ENCODE measurements at places on chromosomes 13 and 19.

DNA sequence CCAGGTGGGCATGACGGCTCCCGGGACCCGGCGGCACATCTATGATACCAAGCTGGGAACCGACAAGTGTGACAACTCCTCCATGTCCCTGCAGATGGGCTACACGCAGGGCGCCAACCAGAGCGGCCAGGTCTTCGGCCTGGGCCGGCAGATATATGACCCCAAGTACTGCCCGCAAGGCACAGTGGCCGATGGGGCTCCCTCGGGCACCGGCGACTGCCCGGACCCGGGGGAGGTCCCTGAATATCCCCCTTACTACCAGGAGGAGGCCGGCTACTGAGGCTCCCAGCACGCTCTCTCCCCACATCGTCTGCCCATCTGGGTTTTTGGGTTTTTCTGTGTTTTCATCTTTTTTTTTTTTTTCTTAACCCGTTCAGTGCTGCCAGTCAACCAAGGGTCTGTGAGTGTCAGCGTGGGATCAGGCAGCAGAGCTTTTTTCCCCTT, 2.3 kb upstream of the ABCA7 start:
- H3K27me3 ChIP-seq, result no peaks in the 10 kb centered on the region
- H3K4me3 ChIP-seq, result peak overlapping the region; percentile 43
- peaks cover 37% of the 10 kb centered on the region for H3K36me3 ChIP-seq
- peaks cover 30% of the 10 kb centered on the region for H3K4me1 ChIP-seq
- peak overlapping the region; percentile 60 for H3K27ac ChIP-seq

- H3K4me3 ChIP-seq, result no peak overlapping the region
- H3K36me3 ChIP-seq, result no peaks in the 10 kb centered on the region
- no peak for DNase-seq
Observed at GRCh38 chr19:38559428-38560401, 58.0 kb downstream of the MAP4K1 start.

DNA sequence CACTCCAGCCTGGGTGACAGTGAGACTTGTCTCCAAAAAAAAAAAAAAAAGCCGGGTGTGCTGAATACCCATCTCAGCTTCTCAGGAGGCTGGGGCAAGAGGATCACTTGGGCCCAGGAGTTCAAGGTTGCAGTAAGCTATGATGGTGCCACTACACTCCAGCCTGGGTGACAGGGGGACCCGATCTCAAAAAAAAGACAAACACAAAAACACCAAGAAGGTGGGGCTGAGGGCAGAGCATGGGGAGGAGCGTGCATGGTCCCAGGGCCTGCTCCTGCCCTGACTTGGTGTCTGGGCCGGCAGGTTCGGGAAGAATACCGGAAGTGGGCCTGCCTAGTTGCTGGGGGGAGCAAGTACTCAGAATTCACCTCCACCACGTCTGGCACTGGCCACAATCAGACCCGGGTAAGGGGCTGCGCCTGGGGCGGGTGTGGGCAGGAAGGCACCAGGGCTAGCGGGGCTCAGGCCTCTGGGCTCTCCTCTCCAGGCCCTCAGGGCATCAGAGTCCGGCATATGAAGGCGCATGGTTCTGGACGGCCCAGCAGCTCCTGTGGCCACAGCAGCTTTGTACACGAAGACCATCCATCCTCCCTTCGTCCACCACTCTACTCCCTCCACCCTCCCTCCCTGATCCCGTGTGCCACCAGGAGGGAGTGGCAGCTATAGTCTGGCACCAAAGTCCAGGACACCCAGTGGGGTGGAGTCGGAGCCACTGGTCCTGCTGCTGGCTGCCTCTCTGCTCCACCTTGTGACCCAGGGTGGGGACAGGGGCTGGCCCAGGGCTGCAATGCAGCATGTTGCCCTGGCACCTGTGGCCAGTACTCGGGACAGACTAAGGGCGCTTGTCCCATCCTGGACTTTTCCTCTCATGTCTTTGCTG, 11.3 kb downstream of the DDX39A start:
- peaks cover 44% of the 10 kb centered on the region for H3K4me1 ChIP-seq
- no peak for DNase-seq
- H3K27ac ChIP-seq, result no peak overlapping the region
- no peaks in the 10 kb centered on the region for H3K27me3 ChIP-seq
- H3K36me3 ChIP-seq, result peaks cover 97% of the 10 kb centered on the region

DNA sequence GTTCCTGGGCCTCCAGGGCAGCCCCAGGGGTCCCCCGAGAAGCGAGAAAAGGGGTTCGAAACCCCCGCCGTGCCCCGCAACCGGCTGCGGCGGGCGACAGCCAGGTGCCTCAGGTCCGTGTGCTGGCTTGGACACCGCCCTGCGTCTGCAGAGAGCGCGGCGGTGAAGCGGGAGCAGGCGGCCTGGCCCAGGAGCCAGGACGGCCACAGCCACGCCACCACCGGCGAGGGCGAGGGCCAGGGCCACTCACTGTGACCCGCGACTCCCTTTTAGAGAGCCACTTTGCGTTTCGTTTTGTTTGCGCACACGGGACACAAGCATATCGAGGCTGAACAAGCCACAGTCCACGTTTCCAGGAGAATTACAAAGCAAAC, 110.4 kb downstream of the CRYL1 start:
- no peak for DNase-seq
- H3K4me1 ChIP-seq, result peaks cover 33% of the 10 kb centered on the region

DNA sequence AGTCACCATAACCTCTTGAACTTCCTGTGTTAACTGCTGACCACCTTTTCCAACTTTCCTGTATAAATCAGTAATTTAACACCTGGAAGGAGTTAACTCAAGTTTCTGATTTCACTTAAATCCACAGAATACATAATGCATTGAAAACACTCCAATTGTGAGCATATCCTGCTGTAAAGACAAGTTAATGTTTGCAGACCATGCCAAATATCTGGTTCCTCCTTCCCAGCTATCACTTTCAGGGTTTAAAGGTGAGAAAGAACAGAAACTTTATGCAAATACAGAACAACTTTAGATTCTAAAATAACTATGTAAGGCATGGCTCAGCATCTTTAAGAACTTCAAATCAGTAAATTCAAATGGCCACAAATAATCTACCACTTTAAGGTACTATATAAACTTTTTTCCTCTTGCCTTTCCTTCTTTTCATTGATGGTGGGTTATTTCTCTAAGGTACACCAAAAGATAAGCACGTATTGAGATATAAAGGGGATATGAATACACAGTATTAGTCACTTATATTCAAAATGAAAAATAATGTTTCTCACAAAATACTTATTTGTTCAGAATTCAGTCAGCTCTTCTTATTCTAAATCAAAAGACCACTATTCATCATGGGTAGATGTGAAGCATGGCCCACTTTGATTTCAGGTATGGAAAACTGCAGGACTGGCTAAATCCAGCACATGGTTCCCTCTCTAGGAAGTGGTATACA, 6.6 kb upstream of the TPTE2 start:
- no peaks in the 10 kb centered on the region for H3K36me3 ChIP-seq
- H3K4me1 ChIP-seq, result no peaks in the 10 kb centered on the region
- no peaks in the 10 kb centered on the region for H3K27me3 ChIP-seq
- DNase-seq, result no peak
- no peak overlapping the region for H3K4me3 ChIP-seq

- peaks cover 29% of the 10 kb centered on the region for H3K4me1 ChIP-seq
- H3K27ac ChIP-seq, result peak overlapping the region; percentile 97
- peak; percentile 69 for DNase-seq
Observed at GRCh38 chr13:41457589-41458186, 338 bp downstream of the RGCC start.

- H3K4me3 ChIP-seq, result no peak overlapping the region
- H3K36me3 ChIP-seq, result no peaks in the 10 kb centered on the region
- no peaks in the 10 kb centered on the region for H3K27me3 ChIP-seq
- no peak for DNase-seq
- H3K4me1 ChIP-seq, result no peaks in the 10 kb centered on the region
- no peak overlapping the region for H3K27ac ChIP-seq
Observed at GRCh38 chr13:96824140-96824539, 170.1 kb downstream of the OXGR1 start.

GRCh38 chr13:24891476-24892108, 127.6 kb downstream of the RNF17 start:
- no peak for DNase-seq
- no peak overlapping the region for H3K27ac ChIP-seq
- H3K4me3 ChIP-seq, result no peak overlapping the region
- H3K4me1 ChIP-seq, result no peaks in the 10 kb centered on the region
- H3K36me3 ChIP-seq, result no peaks in the 10 kb centered on the region
- no peaks in the 10 kb centered on the region for H3K27me3 ChIP-seq

DNA sequence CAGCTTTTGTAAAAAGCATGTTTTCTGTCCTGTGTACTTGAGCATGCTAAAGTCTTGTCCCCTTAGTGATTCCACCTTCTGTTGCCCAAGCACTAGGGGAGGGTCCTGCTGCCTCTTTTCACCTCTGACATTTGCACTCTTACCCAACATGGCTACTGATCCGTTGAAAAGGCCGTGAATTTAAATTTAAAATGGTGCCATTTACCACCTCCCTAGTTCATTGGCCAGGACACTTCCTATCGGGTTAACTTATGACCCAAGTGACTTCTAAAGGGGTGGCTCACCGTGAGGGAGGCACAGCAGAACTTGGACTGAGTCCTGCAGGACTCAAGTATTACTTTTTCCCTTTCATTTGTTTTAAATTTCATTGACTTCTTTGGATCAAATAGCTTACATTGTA, 33.3 kb upstream of the CEACAM21 start:
- no peak overlapping the region for H3K4me3 ChIP-seq
- no peaks in the 10 kb centered on the region for H3K27me3 ChIP-seq

DNA sequence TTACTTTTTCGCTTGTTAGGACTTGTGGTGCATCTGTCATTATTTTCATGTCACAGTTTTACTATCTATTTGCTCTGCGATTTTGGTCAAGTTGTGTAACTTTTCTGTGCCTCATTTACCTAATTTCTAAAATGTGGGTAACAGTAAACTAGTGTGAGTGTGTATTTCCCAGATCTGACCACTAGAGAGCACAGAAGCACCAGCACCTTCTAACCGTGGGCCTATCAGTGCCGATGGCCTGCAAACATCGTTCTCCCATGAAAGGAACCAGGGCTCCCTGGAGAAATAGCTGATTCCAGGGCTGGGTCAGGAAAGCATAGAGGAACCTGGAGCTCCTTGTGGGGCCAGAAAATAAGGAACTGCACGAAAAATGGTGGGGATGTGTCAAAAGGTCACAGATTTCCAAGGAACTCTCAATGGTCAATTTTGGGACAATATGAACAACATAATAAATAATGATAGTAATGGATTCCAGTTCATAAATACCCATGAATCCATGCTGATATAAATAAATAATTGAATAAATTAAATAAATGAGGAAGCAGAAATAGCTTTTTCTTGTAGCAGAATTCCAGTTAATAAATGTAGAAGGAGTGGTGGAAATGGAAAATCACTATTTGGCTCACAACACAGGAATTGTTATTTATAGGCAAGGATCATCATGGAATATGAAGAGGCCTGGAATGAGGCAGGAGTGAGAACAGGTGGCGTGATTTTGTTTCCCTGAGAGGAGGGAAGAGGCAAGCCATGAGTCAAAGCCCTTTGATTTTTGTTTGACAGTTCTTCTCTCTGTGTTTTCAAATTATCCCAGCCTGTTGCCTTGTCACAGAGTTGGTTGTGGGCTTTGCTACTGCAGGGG, 31.1 kb downstream of the CEACAM8 start:
- H3K4me1 ChIP-seq, result no peaks in the 10 kb centered on the region
- no peak overlapping the region for H3K27ac ChIP-seq
- H3K27me3 ChIP-seq, result no peaks in the 10 kb centered on the region
- no peaks in the 10 kb centered on the region for H3K36me3 ChIP-seq

- H3K27me3 ChIP-seq, result no peaks in the 10 kb centered on the region
- H3K27ac ChIP-seq, result no peak overlapping the region
- H3K36me3 ChIP-seq, result no peaks in the 10 kb centered on the region
- no peak for DNase-seq
- H3K4me3 ChIP-seq, result no peak overlapping the region
Observed at GRCh38 chr13:31951215-31951678, 80.3 kb upstream of the FRY start.

DNA sequence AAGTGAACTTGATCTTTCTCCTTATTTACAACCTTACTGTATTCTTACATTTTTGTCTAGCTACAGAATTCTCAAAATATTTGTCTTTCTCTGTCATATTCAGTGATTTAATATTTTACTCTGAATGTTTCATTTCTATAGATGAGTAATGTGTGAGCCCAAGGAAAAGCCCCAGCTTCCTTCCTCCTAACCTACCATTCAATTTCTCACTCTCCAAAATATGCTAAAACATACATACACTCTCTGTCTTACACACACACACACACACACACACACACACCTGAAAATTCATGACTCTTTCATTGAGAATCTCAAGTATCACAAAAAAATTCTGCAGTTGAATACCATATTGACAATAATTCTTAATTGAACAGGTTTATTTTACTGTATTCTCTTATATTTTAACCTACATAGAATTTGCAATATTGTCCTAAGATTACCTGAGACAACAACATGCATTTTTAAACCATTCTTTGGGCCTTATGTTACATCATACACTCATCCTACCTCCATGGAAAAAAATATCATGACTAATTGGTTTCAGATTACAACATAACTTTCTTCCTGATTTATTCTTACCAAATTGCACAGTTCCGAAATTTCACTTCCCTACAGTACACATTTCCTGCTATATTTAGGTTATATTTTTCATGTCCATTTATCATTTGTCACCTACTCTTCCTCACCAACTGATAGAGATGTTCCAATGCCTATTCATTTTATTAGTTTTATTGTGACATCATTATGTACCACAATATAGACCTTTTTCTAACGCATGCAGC, 1965.6 kb upstream of the PCDH20 start:
- no peak overlapping the region for H3K27ac ChIP-seq
- H3K4me1 ChIP-seq, result no peaks in the 10 kb centered on the region
- DNase-seq, result no peak
- no peaks in the 10 kb centered on the region for H3K27me3 ChIP-seq
- H3K4me3 ChIP-seq, result no peak overlapping the region
- H3K36me3 ChIP-seq, result no peaks in the 10 kb centered on the region

GRCh38 chr19:45172611-45173208, 5.3 kb downstream of the TRAPPC6A start:
- H3K4me3 ChIP-seq, result peak overlapping the region; percentile 3
- no peak for DNase-seq
- no peaks in the 10 kb centered on the region for H3K27me3 ChIP-seq
- peak overlapping the region; percentile 61 for H3K27ac ChIP-seq

- no peaks in the 10 kb centered on the region for H3K36me3 ChIP-seq
- H3K27ac ChIP-seq, result no peak overlapping the region
- H3K27me3 ChIP-seq, result peaks cover 7% of the 10 kb centered on the region
- no peak overlapping the region for H3K4me3 ChIP-seq
Observed at GRCh38 chr19:9941231-9941630, 4.9 kb upstream of the OLFM2 start.

GRCh38 chr13:37181620-37182019, 76.2 kb upstream of the CSNK1A1L start:
- H3K4me1 ChIP-seq, result no peaks in the 10 kb centered on the region
- no peak for DNase-seq
- H3K36me3 ChIP-seq, result no peaks in the 10 kb centered on the region
- no peak overlapping the region for H3K4me3 ChIP-seq

DNA sequence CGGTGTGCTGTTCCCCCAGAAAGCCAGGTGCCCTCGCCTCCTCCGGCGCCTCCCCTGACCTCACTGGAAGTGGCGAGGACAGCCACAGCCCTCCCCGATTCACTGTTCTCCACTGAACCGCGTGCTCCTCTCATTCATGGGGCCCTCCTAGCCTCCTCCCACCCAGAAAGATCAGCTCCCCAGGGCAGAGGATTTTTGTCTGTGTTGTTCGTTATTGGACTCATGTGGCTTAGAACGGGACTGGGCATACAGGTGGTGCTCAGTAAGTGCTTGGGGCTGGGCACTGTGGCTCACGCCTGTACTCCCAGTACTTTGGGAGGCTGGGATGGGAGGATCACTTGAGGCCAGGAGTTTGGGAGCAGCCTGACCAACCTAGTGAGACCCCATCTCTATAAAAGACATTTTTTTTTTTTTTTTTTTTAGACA, 3.8 kb downstream of the PRTN3 start:
- H3K36me3 ChIP-seq, result no peaks in the 10 kb centered on the region
- no peak overlapping the region for H3K4me3 ChIP-seq
- H3K27ac ChIP-seq, result no peak overlapping the region
- no peaks in the 10 kb centered on the region for H3K4me1 ChIP-seq
- H3K27me3 ChIP-seq, result peaks cover 25% of the 10 kb centered on the region

Measured in naive thymus-derived CD4-positive, alpha-beta T cell (primary cell).